ENCODE measurements at places on chromosomes 12 and 14. TPM values are rescaled to one million over a fixed set of nuclear protein-coding genes. Genes with fewer than 3 reads are reported as not detected.

The ZNF268 gene
- total RNA-seq, result 23.3 TPM

GRCh38 chr12:52692254-52692653 lies 11.1 kb downstream of the KRT77 start:
- DNase-seq, result no peak
- no peaks in the 10 kb centered on the region for H3K36me3 ChIP-seq
- H3K27me3 ChIP-seq, result peaks cover 12% of the 10 kb centered on the region
- no peak overlapping the region for H3K27ac ChIP-seq

DNA sequence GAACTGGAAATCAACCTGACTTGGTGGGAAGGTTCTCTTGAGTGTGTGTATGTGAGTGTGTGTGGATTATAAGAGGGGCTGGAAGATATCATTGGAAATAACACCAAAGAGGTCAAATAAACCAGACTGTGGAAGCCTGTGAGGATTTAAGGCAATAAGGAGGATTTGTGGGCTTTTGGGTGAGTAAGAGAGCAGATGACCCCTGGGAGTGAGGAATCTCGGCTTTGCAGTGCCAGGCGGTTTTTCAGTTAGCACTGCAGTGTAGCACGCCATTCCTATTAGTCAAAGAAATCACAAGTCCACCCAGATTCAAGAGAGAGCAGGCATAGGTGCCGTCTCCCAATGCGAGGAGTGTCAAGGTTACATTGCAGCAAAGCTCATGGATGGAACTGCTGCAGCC lies 63.3 kb downstream of the CALM1 start:
- H3K36me3 ChIP-seq, result no peaks in the 10 kb centered on the region
- H3K4me3 ChIP-seq, result no peak overlapping the region
- no peak for DNase-seq
- no peaks in the 10 kb centered on the region for H3K4me1 ChIP-seq
- no peak overlapping the region for H3K27ac ChIP-seq
- no peaks in the 10 kb centered on the region for H3K27me3 ChIP-seq

The CISTR gene
- not detected for total RNA-seq

DNA sequence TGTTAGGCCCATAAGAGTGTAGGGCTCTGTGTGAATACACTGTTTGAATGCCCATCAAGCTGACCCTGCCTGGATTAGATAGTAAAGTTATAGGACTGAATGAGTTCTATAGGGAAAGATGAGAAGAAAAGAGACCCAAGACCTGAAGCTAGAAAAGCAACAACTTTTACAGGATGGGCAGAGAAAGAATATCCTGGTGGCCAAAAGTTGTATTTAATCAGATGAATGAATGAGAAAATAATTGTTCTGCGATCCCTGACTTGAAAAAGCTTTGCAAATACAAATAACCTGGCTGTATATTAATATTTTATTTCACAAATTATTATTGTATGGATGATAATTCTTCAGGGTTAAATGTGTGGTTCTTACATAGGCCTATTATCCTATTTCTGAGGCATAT lies 2.8 kb upstream of the ANO6 start:
- H3K27ac ChIP-seq, result no peak overlapping the region
- no peak overlapping the region for H3K4me3 ChIP-seq
- H3K27me3 ChIP-seq, result no peaks in the 10 kb centered on the region
- no peaks in the 10 kb centered on the region for H3K36me3 ChIP-seq

The CELA1 gene
- not detected for total RNA-seq

DNA sequence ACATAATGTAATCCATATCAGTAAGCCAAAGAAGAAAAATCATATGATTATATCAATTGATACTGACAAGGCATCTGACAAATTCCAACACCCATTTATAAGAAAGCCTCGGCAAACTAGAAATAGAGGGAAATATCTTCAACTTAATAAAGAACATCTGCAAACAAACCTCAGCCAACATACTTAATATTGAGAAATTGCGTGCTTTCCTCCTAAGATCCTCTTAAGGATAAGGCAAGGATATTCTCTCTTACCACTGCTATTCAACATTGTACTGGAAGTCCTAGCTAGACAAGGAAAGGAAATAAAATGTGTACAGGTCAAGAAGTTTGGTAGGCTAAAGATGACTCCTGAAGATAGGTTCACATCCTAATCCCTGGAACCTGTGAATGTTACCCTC lies 115.9 kb downstream of the DERA start:
- no peak overlapping the region for H3K27ac ChIP-seq
- no peaks in the 10 kb centered on the region for H3K4me1 ChIP-seq
- no peak overlapping the region for H3K4me3 ChIP-seq
- no peaks in the 10 kb centered on the region for H3K27me3 ChIP-seq

The GPRC5D gene
- total RNA-seq, result not detected

GRCh38 chr14:68263563-68264259 lies 444.1 kb downstream of the RAD51B start:
- no peak overlapping the region for H3K4me3 ChIP-seq
- no peaks in the 10 kb centered on the region for H3K27me3 ChIP-seq
- no peaks in the 10 kb centered on the region for H3K36me3 ChIP-seq
- no peak for DNase-seq
- H3K27ac ChIP-seq, result peak overlapping the region; percentile 13

DNA sequence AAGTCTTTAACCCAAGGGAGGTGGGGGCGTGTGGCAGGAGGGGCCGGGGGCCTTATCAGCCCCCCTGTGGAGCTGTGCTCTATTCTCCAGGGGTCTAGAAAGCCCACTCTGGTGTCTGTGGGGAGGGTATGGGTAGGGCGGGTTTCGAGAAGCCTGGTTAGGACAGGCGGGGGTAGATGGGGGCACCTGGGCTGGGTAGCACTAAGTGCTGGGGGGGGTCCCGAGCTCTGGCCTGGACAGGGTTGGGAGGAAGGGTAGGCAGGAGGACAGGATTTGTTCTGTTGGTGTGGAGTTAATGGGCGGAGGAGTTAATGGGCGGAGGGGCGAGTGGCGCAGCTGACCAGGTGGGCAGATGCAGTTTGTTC lies 2.0 kb downstream of the PACS2 start:
- no peak for DNase-seq
- no peaks in the 10 kb centered on the region for H3K36me3 ChIP-seq
- peaks cover 21% of the 10 kb centered on the region for H3K4me1 ChIP-seq
- H3K27me3 ChIP-seq, result no peaks in the 10 kb centered on the region

DNA sequence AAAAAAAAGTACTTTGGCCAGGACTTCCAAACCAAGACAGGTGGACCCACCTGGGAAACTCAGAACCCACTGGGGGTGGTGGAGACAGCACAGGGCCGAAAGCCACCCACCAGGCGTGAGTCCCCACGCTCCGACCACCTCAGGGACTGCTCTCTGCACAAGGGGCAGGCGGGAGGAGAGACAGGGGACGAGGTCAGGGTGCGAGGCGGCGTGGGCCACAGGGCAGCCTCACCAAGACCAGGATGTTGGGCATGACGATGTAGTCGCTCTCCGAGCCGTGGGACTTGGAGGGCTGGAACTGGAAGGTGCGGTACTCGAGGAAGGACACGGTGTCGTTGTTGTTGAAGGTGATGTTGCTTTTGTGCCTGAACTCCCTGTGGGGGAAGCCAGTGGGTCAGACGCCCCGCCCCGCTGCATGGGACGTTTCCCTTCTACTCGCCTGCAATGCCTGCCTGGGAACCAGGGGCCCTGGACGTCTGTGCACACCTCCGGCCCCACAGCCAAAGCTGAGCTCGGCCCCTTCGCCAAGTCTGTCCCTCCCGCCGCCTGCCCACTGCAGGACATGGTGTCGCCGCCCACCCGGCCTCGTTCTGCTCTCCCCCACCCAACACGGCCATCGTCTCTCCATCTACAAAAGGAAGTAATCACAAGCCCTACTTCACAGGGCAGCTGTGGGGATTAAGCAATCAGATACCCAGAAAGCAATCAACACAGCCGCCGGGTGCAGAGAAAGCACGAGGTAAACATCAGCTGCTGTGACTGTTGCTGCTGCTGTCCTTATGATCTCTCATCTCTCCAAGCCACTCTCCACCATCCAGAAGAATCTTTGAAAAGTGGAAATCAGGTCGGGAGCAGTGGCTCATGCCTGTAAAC lies 48.7 kb downstream of the SCARB1 start:
- no peaks in the 10 kb centered on the region for H3K36me3 ChIP-seq
- no peak overlapping the region for H3K4me3 ChIP-seq
- no peak for DNase-seq
- H3K27me3 ChIP-seq, result no peaks in the 10 kb centered on the region

The FAM186B gene
- total RNA-seq, result 0.96 TPM

DNA sequence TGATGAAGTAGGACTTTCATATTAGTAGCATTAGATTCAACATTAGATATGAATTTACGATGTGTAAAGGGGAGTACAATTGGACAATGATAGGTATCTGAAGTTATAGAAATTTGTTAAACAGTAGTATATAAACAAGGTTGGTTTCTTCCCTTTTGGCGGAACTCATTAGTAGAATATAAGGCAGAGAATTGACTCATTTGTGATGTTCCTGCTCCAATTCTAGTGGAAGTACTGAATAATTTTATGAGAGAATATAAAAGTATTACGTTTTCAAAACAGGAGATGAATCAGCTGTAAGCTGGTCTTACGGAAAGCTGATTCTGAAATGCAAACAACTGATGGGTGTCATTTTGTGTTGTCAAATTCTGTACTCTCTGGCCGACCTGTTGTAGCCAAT lies 13.4 kb downstream of the ZC3H14 start:
- H3K27ac ChIP-seq, result no peak overlapping the region
- DNase-seq, result no peak
- H3K4me1 ChIP-seq, result no peaks in the 10 kb centered on the region
- H3K27me3 ChIP-seq, result no peaks in the 10 kb centered on the region
- peaks cover 18% of the 10 kb centered on the region for H3K36me3 ChIP-seq

DNA sequence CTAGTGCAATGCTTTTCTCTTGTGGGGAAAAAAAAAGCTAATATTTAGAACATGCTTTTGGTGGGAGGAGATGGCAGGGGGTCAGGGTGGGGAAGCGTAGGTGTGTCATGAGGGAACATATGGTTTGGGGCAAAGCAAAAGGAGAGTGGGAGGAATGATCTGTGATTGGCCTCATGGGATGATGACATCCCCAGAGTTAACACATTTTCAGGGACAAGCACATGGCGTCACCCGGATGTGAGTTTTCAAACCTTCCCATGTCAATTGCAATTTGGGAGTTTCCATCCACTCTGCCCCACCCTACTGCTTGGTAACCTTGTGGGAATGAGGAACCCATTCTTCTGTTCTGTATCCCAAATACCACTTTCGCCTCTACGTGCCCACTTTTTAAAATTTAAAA lies 164.2 kb downstream of the SSPN start:
- no peak for DNase-seq
- no peak overlapping the region for H3K27ac ChIP-seq
- H3K36me3 ChIP-seq, result no peaks in the 10 kb centered on the region
- H3K4me1 ChIP-seq, result no peaks in the 10 kb centered on the region

The ASCL1 gene
- total RNA-seq, result 0.15 TPM

GRCh38 chr14:25759256-25759655 lies 709.3 kb upstream of the STXBP6 start:
- no peak overlapping the region for H3K4me3 ChIP-seq
- H3K4me1 ChIP-seq, result no peaks in the 10 kb centered on the region
- no peak overlapping the region for H3K27ac ChIP-seq
- DNase-seq, result no peak

- no peaks in the 10 kb centered on the region for H3K4me1 ChIP-seq
- no peaks in the 10 kb centered on the region for H3K27me3 ChIP-seq
- H3K27ac ChIP-seq, result peak overlapping the region; percentile 90
- DNase-seq, result no peak
These were observed 40.7 kb upstream of the MTERF2 start for GRCh38 chr12:107027636-107028053.

The OTUB2 gene
- 0.64 TPM for total RNA-seq

DNA sequence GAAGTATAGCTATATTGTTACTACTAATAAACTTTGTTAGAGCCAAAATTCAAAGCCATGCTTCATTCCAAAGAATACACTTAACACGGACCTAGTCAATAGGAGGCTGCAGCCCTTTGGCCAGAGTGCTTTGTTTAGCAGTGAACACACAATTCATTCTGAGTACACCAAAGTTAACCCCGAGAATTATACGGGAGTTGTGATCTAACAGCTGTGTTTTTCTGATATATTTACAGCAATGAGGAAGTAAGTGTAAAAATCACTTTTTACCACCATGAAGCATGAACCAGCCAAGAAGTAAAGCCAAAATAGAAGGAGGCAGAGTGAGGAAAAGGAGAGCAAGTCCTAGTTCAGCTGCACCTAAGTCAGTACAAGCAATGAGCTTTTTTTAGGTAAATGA lies 156.8 kb upstream of the PDE3A start:
- no peaks in the 10 kb centered on the region for H3K27me3 ChIP-seq
- no peak overlapping the region for H3K27ac ChIP-seq
- DNase-seq, result no peak
- H3K4me1 ChIP-seq, result no peaks in the 10 kb centered on the region
- no peaks in the 10 kb centered on the region for H3K36me3 ChIP-seq
- no peak overlapping the region for H3K4me3 ChIP-seq

DNA sequence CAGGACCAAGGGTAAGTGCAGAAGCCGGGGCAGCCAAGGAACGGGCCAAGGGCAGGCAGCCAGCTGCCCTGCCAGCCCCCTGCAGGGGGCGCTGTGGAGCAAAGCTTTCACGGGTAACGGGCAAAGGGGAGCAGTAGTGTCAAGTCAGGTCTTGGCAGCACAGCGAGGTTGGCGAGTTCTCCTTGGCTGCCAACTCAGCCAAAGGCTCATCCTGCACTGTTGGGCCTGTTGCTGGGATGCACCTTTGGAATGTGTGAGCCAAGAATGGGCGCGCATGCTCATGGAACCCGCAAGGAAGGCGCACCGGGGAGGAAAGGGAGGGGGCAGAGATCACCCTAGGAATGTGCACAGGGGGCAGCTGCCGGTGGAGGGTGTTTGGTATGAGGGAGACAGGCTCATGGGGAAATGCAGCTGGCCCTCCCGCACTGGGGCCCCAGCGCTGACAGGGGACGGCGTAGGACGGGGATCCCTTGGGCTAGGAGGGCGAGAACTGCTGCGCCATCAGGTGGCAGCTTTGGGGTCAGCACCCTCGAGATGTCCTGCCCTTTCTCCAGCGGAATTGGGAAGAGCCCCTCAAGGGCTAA lies 138.0 kb downstream of the ASCL4 start:
- no peak overlapping the region for H3K4me3 ChIP-seq
- no peaks in the 10 kb centered on the region for H3K36me3 ChIP-seq
- H3K4me1 ChIP-seq, result no peaks in the 10 kb centered on the region
- H3K27me3 ChIP-seq, result peaks cover 33% of the 10 kb centered on the region
- no peak overlapping the region for H3K27ac ChIP-seq

All from breast epithelium (tissue), 4 donors.